ENCODE measurements at places on chromosomes 4 and X. TPM values are rescaled to one million over a fixed set of nuclear protein-coding genes. Genes with fewer than 3 reads are reported as not detected.

The PRDM8 gene
- 1.4 TPM for total RNA-seq

The N4BP2 gene
- total RNA-seq = 11.1 TPM

The OTUD6A gene
- not detected for total RNA-seq

The USP17L11 gene
- not detected for total RNA-seq

The CTAG1B gene
- not detected for total RNA-seq

The TAF7L gene
- 0.45 TPM for total RNA-seq

The PPA2 gene
- 90.4 TPM for total RNA-seq

The CT45A1 gene
- not detected for total RNA-seq

The RIPPLY1 gene
- not detected for total RNA-seq

The ANK2 gene
- 28.8 TPM for total RNA-seq

The GNRHR gene
- not detected for total RNA-seq

The ADRA2C gene
- total RNA-seq = 2.3 TPM

The OTC gene
- not detected for total RNA-seq

The NUDT11 gene
- 2.3 TPM for total RNA-seq

The USP11 gene
- total RNA-seq = 12.8 TPM

The AWAT1 gene
- total RNA-seq = 6.2 TPM

The UGT2B15 gene
- not detected for total RNA-seq

The FDCSP gene
- not detected for total RNA-seq

The GYPE gene
- not detected for total RNA-seq

The XAGE2 gene
- not detected for total RNA-seq

The MTMR1 gene
- total RNA-seq = 27.7 TPM

The ANXA3 gene
- total RNA-seq = 26.0 TPM

The CACNA1F gene
- 0.76 TPM for total RNA-seq

The TCEAL7 gene
- total RNA-seq = 2.4 TPM

The RAB41 gene
- total RNA-seq = not detected

The SLAIN2 gene
- 80.7 TPM for total RNA-seq

The WDFY3 gene
- 89.8 TPM for total RNA-seq

The BBS7 gene
- total RNA-seq = 11.7 TPM

The CENPVL2 gene
- not detected for total RNA-seq

The TMEM156 gene
- 0.52 TPM for total RNA-seq

The NSUN7 gene
- total RNA-seq = 3.0 TPM

Measured in lower leg skin (tissue), 4 donors.